NK-92 treated with Interleukin-12 subunit alpha and Interleukin-12 subunit beta, amount 100 ng/mL, for 24 hours (cell line): ENCODE measurements at places on chromosomes 3 and 15.

DNA sequence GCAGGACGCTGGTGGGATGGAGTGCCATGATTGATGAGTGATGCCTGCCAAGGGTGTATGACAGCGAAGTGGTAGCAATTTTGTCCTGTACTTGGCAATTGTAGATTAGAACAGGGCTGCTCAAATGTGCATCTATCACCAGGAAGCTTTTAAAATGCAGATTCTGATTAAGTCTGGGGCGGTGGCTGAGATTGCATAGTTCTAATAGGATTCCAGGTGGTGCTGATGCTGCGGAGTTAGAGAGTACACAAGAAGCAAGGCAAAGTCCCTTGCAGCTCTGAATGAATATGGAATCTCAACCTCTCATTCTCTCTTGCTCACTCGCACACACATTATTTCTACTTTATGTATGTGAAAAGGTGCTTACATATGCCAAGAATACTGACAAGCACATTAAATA is 670.4 kb downstream of the FHIT start:
- no peak for DNase-seq

DNA sequence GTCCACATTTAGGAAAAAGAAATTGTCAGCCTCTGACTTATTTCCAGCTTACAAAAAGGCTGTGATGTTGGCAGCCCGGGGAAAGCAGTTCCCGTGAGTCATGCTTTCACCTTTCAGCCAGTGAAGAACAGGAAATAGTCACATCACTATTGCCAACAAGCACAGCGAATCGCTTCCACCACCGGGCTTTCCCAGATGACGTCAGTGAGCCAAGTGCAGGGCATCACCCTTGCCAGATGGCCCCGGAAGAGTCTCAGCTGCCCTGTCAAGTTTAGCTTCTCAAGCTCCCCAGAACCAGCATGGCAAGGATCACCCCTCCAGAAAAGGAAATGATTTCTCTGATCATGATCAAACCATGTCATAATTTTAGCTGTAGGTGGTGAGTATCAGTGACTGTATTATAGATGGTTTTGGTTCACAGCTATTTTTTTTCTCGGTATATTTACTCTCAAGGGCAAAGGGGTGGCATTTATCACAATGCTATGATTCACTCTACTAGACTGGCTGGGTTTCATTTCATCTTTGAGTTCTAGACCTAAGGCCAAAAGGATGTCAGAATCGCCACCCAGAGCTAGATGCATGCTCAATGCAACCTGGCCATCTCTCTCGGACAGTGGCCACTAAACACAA is 32.9 kb downstream of the B3GNT5 start:
- DNase-seq: peak; percentile 93

DNA sequence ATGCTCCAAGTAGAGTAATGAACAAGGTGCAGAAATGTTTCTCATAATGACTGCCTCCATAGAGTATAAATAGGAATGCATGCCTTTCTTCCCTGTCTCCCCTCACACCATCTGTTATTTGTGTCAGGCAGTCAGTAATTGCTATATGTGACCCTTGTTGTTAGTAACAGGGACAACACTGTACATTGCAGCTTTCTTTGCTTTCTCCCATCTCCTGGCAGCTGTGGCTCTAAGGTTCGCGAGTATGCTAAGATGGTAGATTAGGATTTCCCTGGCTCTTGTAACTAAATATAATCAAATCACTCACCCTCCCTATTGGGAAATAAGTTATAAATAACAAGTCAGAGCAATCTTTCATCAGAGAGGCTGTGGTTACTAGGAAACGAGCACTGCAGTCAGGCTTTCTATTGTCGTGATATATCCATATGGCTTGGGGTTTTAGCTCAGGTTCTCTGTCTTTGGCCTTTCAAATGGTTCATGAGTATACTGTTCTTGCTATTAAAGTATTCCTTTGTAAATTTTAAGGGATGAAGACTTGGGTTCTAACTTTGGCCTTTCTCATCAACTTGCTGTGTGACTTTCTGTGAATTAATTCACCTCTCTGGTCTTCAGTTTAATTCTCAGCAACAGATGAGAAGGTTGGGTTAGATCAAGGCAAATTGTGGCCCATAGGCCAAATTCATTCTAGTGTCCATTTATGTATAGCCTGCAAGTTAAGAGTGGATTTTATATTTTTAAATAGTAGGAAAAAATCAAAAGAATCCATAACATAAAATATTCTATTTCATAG is 8.1 kb upstream of the MINDY4B start:
- DNase-seq: no peak

DNA sequence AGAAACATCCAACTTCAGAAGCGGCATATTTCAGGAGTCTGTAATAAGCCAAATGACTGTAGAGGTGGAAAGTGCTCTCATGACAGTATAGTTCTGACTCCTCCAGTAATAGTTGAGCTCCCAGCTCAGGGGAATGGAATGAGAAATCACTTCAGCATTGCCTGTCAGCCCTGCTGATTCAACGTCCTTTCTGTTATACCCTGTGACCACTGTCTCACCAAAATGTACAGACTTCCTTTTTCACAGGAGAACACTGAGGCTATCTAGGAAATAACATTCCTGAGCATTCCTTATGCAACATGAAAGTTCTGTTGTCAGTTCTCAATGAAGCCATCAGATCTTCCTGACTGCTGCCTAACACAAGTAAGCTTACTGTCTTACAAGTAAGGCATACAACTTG is 284.5 kb upstream of the MME start:
- DNase-seq: no peak

DNA sequence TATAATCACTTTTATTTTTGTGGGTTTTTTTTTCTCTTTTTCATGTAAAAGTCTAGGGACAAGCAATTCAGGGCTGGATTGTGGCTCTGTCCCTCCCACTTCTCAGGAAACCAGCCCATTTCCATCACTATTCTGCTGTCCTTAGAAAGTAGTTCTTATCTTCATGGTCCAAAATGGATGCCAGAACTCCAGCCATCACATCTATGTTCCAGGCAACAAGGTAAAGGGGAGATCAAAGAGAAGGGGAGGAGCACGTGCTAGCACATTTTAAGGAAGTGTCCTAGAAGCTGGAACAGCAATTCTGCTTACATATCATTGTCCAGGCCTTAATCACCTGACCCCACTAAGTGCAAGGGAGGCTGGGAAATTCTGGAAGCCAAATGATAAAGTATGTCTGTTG is 181.1 kb upstream of the C2CD4B start:
- DNase-seq: no peak

- DNase-seq: no peak
Observed at GRCh38 chr3:85394424-85394823, 435.6 kb downstream of the CADM2 start.

DNA sequence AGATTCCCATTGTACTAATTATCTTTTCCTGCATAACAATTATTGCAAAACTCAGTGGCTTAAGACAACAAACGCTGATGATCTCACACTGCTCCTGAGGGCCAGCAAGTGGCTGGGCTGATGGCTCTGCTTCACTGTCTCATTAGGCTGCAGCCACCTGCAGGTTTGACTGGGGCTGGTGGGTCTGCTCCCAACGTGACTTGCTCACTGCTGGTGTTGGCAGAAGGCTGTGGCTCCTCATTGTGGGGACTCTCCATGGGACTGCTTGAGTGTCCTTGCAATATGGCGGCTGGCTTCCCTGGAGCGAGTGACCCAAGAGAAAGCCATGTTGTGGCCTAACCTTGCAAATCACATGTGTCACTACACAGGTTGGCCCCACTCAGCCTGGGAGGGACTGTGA is 71.1 kb downstream of the PLXNA1 start:
- no peak for DNase-seq

DNA sequence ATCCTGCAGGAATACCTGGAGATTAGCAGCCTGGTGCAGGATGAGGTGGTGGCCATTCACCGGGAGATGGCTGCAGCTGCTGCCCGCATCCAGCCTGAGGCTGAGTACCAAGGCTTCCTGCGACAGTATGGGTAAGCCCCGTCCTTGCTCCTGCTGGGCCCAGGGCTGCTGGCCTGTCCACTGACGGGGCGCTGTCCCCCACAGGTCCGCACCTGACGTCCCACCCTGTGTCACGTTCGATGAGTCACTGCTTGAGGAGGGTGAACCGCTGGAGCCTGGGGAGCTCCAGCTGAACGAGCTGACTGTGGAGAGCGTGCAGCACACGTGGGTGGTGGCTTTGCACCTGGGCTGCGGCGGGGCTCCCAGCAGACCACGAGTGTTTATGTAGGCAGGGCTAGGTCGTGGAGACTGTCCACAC is 5.0 kb downstream of the FES start:
- peak; percentile 20 for DNase-seq

GRCh38 chr15:48400086-48400485 is 68.9 kb downstream of the DUT start:
- no peak for DNase-seq

GRCh38 chr3:152173627-152174026 is 95.1 kb upstream of the MBNL1 start:
- DNase-seq: no peak

- DNase-seq: no peak
Observed at GRCh38 chr3:169674090-169674489, 10.6 kb upstream of the MECOM start.

- DNase-seq: no peak
Observed at GRCh38 chr3:149442851-149443544, 31.5 kb upstream of the TM4SF4 start.

GRCh38 chr15:63030101-63030551 is 12.4 kb upstream of the TPM1 start:
- DNase-seq: no peak

DNA sequence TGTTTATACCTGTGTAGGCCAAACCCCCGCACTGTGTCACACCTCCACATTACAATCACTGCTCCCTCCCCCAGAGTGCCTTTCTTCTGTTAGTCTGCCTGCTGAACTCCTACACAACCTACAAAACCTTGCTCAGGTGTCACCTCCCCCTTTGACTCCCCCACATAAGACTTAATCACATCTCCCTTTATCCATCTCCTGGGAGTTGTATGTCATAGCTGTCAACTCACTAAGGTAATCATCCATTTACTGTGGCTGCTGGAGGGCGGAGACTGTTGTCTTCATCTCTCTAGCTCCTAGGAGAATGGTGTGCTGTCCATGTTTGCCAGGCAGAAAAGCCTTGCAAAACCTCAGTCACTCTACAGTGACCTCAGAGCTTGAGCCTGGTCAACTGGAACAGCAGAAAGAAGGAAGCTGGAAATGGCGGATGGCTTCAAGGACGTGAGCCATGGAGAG is 43.8 kb downstream of the ZNF710 start:
- no peak for DNase-seq

GRCh38 chr3:139264375-139264774 is 79.4 kb upstream of the MRPS22 start:
- no peak for DNase-seq

DNA sequence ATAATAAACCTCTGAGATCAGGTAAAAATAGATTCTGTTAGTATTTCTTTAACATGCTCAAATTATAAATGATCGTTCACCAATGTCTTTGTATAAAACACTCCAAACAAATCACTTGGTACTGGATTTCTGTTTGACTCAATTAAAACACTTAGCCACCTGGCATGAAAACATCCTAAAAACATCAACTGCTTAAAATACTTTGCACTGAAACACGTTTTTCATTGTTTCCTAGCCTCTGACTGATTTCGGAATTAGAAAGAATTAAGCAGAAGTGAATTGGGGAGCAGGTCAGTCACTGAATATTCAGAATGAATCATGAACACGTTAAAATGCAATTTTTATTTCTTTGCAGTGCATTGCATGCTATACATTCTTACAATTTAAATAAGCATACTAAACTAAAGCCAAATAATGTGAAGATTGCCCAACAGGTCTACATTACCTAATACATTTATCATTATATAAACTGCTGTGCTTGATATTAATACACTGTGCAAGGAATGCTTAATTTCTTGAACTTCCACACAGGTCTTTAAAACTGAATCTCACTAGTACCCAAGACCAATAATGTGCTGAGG is 1.6 kb downstream of the THRB start:
- no peak for DNase-seq

- no peak for DNase-seq
Observed at GRCh38 chr3:14640157-14640562, 11.4 kb upstream of the CCDC174 start.

DNA sequence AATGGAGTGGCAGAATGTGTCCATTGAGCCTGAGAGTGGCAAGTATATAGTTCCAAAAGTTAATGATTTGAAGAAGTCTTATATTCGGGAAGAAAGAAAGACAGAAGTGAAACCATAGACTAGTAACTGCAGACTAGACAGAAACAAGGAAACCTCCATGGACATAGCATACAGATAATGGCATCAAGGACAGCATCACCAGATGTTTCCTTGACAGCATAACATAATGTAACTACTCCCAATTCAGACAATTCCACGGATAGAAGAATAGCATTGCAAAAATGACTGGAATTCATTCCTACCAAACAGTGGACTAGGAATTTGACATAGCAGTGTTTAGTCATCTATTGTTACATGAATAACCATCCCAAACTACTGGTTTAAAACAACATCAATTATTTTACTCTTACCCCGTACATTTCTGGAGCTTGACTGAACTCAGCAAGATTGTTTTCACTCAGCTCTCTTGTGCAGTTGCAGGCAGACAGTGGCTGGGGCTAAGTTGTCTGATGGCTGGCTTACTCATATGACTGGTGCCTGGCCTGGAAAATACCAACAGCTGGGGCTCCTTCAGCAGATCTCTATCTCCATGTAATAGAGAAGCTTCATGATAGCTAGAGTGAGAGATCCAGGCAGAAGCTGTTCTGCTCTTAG is 109.7 kb upstream of the GADL1 start:
- DNase-seq: no peak

- no peak for DNase-seq
Observed at GRCh38 chr3:141930801-141931200, 54.4 kb downstream of the ATP1B3 start.

DNA sequence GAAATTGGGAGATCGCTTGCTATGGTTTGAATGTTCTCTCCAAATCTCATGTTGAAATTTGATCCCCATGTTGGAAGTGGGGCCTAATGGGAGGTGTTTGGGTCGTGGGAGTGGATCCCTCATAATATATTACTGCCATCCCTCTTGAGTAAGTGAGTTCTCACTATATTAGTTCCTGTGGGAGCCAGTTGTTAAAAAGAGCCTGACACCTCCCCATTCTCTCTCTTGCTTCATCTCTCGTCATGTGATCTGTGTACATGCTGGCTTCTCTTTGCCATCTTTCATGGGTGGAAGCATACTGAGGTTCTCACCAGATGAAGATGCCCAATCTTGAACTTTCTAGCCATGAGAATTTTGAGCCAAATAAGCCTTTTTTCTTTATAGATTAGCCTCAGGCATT is 43.0 kb upstream of the IL20RB start:
- DNase-seq: no peak

DNA sequence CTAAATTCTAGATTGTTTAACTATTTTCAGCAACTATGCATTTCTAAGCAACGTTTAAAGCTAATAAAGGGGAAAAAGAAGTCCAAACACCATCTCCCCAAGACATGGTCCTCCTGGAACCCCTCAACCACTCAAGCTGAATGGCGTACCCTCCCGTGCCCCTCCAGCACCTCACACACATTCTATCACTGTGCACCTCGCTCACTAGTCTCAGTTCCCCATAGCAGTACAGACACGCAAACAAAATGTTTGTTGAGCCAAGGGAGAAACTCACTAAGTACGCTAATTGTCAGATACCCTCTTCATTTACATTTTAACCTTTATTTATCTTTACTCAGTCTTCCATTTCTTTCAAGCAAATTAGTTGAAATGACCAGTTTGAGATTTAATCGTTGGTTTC is 48.8 kb downstream of the ACAP2 start:
- DNase-seq: no peak
